ENCODE measurements at places on chromosomes 4 and X.

DNA sequence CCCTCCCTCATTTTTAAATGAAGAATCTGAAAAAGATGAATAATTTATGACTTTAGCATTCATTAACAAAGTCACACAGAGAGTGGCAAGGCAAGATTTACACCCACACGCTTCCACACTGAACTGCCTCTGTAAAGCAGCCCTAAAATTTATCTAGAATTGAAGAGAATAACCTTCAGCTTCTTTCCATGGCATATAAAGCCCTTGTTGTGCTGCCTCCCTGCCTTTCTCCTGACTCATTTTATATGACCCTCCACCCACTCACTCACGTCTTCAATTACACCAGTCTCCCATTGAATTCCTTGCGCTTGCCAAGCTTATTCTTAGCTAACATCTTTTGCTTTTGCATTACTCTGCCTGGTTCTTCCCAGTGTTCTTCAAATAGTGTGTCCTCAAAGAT is 2649.3 kb downstream of the PCDH7 start:
- DNase-seq, result no peak

DNA sequence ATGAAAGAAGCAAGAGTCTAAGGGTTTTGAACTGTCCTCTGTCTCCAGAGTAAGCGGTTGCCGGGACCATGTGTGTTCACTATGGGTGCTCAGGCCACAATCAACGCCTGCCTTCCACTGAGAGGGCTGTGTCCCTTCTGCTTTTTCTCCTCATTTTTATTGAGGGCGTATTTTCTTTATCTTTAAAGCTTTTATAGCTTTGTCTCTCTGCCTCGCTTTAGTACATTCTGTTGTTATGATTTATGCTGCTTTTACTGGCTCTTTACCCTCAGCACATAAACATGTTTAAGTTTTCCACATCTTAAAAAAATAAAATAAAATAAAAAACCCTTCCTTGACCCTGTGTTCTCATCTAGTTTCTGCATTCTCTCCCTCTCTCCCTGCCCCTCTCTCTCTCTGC is 42.4 kb upstream of the ATP6AP2 start:
- no peak for DNase-seq

DNA sequence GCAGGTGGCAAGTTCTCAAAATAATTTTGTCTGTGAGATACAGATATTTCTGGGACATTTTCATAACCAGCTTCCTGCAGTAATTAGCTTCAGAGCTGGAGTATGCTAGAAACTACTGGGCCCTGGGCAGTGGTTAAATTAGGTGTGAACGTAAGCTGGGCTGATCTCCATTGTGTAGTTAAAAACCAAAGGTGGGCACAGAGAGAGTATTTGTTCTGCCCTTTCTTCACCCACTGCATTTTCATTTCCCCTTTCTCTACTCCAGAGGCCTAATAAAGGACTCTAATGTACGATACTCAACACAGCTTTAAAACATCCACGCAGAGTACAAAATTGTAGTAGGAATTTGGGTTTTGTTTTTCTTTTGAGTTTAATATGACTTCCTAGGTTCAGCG is 252.7 kb downstream of the SPRY1 start:
- no peak for DNase-seq

GRCh38 chrX:2965965-2966364 is 36.8 kb upstream of the ARSD start:
- DNase-seq, result no peak

GRCh38 chr4:60313611-60314178 is 886.4 kb upstream of the ADGRL3 start:
- no peak for DNase-seq

DNA sequence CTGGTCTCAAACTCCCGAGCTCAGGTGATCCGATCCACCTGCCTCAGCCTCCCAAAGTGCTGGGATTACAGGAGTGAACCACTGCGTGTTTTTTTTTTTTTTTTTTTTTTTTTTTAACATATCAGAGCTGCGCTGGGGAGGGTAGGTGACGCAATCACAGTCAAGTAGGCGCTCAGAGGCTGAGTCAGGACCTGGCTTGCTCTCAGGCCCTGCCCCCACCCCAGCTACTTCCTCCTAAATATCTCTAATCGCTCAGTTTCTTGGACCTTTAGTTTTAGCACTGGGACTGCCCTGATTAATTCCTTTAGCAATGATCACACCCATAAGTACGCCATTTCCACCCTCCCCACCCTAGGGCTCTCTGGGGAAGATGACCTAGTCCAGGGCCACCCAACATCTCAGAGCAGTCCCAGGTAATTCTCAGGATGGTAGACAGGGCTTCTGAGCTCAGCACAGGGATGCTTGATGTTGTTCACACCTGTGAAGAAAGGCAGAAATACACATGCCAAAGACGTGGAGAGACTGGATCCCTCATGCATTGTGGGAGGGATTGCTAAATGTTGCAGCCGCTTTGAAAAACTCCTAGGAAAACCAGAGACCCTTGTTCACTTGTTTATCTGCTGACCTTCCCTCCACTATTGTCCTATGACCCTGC is 50.2 kb downstream of the DDX3X start:
- DNase-seq, result no peak

- DNase-seq, result no peak
Observed at GRCh38 chr4:175282407-175282806, 364.2 kb downstream of the ADAM29 start.

DNA sequence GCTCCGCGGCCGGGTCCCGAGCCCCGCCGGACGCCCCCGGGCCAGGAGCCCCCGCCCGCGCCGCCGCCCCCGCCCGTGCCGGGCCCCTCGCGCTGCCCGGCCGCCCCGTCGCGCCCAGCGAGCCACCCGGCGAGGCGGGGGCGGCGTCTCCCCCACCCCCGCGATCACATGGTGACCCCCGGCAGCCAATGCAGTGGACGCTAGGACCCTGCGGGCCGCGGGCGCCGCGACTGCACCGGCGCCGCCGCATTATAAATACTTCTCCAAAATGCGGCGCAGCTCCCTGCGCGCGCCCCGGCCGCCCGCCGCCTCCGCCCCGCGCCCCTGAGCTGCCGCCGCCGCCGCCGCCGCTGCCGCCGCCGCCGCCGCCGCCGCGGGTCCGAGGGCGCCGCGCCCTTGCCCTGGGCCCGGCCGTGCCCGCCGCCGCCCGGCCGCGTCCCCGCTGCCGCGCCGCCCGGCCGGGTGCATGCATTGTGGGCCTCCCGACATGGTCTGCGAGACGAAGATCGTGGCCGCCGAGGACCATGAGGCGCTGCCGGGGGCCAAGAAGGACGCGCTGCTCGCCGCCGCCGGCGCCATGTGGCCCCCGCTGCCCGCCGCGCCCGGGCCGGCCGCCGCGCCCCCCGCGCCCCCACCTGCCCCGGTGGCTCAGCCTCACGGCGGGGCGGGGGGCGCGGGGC is at the start of gene NAT8L:
Gene NAT8L (plus strand): TSS at position 282 of the 680 bp plus-strand sequence. CDS start 185 bp downstream, at position 467.
- DNase-seq, result no peak

All from activated CD8-positive, alpha-beta memory T cell treated with anti-CD3 and anti-CD28 coated beads for 4 hours (primary cell).